Heart right ventricle (tissue), 16 donors: ENCODE measurements at places on chromosomes 6 and 20. TPM values are rescaled to one million over a fixed set of nuclear protein-coding genes. Genes with fewer than 3 reads are reported as not detected.

- DNase-seq, result no peak
These were observed 1.8 kb downstream of the PDRG1 start for GRCh38 chr20:31949877-31950646.

GRCh38 chr6:69220375-69220774 lies 576.4 kb downstream of the LMBRD1 start:
- DNase-seq, result no peak

- peak; percentile 95 for DNase-seq
These were observed at the start of gene PPT2 for GRCh38 chr6:32153564-32154513. PPT2 (plus strand) TSS chr6:32154141; CDS start chr6:32154595, 454 bp downstream.

GRCh38 chr6:44004136-44004535 lies 123.1 kb downstream of the MRPL14 start:
- no peak for DNase-seq

DNA sequence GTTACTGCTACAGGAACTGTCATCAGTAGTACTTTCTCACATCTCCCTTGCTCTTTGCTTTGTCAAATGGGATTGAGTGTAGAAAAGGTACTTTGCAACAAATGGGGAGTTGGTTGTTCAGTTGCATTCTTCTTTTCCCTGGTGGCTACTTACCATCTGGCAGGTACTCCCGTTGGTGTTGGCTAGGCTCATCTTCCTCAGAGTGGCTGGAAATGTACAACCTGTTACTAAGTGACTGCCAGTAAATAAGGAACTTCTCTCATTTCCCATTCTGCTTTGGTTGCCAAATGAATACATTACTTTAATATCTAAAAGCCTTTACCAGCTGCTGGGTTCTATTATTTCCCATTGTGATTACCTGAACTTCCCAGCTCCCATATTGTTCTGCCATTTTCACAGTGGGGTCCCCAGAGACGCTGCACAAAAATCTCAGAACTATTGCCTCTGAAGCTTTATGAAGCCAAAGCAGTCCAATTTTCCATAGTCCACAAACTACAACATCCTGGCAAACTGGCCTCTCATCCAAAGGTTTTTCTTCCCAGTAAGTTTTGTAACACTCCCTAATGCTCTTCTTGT lies 229.7 kb upstream of the HTR1E start:
- no peak for DNase-seq

GRCh38 chr6:168885751-168886742 lies 367.6 kb downstream of the THBS2 start:
- no peak for DNase-seq

Gene IP6K3
- total RNA-seq, result 15.9 TPM

Gene ZSWIM1
- 9.4 TPM for total RNA-seq

Gene PARD6B
- 4.0 TPM for total RNA-seq

Gene DCDC2
- total RNA-seq, result not detected

Gene RSPO4
- not detected for total RNA-seq

Gene RBM24
- total RNA-seq, result 198 TPM

Gene SFTA2
- not detected for total RNA-seq
